ENCODE measurements at places on chromosomes 5 and 9. TPM values are rescaled to one million over a fixed set of nuclear protein-coding genes. Genes with fewer than 3 reads are reported as not detected.

SIT1 gene
- 1.0 TPM for total RNA-seq

IFNA2 gene
- total RNA-seq: not detected

ZNF462 gene
- total RNA-seq: 28.7 TPM

TMEM141 gene
- 28.7 TPM for total RNA-seq

ADGRD2 gene
- total RNA-seq: not detected

Measured in skeletal muscle tissue (tissue), 5 donors.